ENCODE measurements at places on chromosomes 2 and 18.

- DNase-seq: no peak
These were observed 278.0 kb downstream of the METTL4 start for GRCh38 chr18:2293109-2293839.

- DNase-seq: no peak
These were observed 327.1 kb downstream of the CELF4 start for GRCh38 chr18:37238282-37239108.

GRCh38 chr2:145199042-145199441, 679.1 kb upstream of the ZEB2 start:
- no peak for DNase-seq

- DNase-seq: peak; percentile 95
These were observed at the start of gene MSH2 for GRCh38 chr2:47402805-47403608. Gene MSH2 (plus strand): TSS chr2:47403156. CDS start chr2:47403192, 36 bp downstream.

DNA sequence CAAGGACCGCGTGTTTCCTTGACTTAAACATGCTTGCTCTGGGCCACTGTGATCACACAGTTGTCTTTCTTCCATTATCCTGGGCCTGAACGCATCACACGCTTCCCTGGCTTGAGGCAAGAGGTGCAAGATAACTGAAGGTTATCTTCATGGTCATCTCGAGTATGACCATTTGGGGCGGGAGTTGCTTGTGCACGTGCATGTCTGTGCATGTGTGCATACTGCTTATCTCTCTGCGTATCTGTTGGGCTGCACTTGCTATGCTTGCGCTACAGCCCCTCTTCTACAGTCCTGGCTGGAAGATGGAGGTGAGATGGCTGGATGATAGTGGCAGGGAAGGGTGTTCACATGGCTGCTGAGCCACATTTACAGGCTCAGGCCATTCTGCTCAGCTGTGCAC, 27.2 kb upstream of the EFR3B start:
- DNase-seq: no peak

DNA sequence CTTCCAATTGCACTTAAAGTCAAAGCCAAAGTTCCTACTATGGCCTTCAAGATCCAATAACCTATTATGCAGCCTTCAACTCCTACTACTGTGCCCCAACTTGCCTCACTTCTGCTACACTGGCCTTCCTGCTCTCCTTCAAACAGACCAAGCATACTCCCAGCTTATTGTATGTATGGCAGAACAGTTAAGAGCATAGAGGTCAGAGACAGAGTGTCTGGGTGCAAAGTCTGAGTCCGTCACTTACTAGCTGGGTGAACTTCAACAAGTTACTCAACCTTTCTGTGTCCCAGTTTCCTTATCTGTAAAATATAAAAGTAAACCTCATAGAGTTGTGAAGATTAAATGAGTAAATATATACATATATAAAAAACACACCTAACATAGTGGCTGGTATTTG, 37.2 kb downstream of the YES1 start:
- no peak for DNase-seq

DNA sequence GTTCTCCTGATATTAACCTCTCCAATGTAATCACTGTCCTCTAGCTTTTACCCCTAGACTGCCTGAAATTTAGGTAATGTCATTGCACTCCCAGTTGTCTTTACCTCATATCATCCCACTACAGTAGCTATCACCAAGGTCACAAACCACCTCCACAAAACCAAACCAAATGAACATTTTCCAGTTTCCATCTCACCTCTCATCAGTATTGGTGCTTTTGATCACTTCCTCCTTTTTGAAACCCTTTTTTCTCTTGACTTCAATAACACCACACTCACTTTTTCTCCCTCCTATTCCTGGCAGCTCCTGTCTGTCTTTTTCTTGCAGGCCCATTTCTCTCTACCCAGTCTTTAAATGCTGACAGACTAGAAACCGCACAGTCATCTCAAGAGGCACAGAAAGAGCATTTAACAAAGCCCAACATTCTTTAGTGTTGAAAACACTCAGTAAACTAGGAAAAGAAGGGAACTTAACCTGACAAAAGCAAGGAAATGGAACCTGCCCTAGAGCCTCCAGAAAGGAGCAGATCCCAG, 95.9 kb upstream of the SIX2 start:
- DNase-seq: no peak

DNA sequence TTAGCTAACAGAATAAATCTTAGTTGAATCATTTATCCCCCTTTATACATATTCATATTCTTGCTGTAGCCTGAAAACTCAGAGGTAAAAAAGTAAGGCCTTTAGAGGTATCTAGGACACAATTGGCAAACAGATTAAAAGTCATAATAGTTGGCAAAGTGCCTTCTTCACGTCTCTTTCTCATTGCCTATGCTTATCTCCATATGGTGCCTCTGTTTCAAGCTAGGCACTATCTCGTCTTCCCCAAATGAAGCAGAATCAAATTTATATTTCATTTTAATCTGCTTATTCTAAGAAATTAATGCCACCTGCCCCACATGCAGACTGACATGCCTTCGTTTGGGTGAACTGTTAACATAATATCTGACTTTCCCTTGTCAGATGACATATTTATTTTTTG, 245.4 kb downstream of the CDH2 start:
- no peak for DNase-seq

- no peak for DNase-seq
These were observed 48.9 kb upstream of the PXDN start for GRCh38 chr2:1793001-1793867.

DNA sequence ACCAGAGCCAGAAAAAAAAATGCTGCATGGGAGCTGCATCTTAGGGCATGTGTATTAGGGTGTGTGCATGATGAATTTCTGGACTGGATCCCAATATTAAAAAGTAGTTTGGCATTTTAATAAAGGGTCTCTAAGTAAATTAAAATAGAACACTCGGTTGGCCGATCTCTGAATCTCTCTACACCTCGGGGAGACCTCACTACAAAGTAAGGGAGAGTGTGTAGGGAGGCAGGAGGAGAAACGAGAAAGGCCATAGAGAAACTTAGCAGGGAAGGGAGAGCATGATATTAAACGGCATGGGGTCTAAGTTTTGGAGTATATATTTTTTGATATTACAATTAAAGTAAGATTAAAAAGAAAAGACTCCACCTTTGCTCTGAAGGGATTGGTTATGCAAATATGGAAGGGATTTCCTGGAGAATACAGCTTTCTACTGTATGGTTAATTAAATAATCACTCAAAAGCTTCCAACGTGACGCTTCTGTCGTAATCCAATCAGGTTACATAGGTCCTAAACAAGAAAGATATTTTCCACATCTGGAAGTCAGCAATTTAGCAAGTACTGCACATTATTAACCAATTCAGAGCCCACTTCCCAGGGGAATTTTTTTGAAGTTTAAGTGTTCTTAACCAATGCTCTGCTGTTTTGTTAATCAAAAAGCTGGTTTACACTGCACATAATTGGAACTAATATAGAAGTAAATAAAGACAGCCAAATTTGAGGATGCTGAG, 1.0 kb upstream of the ZEB2 start:
- DNase-seq: no peak

DNA sequence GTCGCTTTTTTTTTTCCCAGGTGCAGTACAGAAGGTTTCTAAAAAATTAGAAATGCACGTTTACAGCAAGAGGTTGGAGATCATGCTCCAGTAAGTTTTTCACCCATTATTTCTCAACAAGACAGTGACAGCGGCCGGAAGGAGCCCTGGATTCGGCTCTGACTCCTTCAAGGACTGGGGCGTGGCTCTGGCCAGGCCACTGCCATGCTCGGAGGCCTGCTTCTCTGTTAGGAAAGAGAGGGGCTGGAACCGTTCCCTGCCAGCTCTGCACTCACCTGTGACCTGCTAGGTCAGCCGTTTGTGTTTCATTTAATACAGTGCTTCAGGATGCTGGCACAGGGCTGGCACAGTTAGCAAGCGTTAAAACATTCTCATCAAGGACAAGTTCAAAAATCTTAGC, 6.7 kb upstream of the IAH1 start:
- no peak for DNase-seq

DNA sequence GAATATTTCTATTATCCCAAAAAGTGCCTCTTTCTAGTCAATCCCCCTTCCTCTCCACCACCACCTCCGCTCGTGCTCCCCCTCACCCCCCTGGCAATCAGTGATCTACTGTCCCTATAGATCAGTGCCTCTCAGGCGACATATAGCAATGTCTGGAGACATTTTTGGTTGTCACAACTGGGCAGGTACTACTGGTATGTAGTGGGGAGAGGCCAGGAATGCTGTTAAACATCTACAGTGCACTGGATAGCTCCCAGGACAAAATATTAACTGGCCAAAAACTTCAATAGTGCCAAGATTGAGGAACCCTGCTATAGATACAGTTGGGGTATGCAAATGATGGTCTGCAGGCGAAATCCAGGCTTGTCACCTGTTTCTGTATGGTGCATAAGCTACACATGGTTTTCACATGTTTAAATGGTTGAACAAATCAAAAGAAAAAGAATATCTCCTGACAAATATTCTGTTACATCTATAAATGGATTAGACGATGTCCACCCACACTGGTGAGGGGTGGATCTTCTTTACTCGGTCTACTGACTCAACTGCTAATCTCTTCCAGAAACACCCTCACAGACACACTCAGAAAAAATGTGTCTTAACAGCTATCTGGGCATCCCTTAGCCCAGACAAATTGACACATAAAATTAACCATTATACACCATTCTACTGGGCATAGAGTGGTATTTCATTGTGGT, 25.5 kb downstream of the DPYSL5 start:
- no peak for DNase-seq

DNA sequence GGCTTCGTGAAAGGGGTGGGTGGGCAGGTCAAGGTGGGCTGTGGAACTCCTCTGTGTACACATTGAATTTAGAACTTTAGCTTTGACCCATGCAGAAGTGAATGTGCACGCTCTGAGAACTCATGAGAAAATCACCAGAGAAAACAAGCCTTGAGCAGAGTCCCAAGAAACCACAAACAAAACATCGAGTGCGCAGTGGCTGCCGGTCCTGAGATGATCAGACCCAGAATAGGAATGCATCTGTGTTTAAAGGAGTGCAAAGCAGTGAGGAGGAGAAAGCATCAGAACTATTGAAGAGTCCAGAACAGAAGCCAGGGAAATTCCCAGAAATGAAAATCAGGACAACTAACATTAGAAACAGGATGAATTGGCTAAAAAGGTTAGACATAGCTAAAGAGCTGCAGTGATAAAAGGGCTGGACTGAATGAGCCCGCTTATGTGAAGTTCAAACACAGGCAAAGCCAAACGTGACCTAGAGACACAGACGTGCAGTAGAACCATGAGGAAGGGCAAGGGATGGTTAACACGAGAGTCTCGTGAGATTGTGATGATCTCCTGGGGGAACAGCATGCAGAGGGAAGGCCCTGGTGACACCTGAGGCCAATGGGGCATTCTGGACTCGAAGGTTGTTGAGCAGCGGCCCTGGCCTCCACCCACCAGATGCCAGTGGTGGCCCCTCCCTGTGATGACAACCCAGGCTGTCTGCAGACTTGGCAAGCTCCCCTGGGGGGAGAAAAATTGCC, 16.4 kb upstream of the TXNL4A start:
- DNase-seq: no peak

DNA sequence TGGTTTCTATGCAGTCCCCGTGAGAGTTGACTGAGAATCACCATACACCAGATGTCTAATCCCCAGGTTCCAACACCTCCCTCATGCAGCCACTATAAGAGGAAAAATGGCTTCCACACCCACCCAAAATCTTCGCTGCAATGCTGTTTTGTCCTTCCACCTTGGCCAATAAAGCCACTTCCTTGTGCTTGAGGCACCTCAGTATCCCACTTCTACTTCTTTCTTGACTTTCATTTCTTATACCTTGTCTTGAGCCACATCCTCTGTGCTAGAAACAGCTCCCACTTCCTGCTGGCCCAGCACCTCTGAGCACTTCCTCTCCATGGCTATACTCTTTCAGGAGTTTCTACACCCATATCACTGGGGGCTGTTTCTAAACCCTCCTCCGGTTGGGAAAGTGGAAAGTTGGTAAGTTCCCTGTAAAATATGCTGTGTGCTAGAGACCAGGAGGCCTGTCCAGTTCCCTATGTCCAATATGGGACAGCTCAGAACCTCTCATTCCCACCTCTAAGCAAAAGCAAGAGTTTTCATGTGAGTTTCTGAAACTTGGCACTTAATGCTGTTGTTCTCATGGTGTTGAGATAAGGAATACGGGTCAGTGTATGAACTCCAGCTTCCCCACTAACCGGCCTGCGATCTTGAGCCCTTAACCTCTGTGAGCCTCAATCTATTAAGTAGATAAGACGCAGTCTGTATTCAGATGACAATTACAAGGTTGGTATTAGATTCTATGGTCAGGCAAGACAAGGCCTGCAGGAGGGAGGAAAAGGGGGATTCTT, 209.1 kb upstream of the ID2 start:
- no peak for DNase-seq

GRCh38 chr18:78994977-78995582, 15.5 kb downstream of the SALL3 start:
- DNase-seq: no peak

DNA sequence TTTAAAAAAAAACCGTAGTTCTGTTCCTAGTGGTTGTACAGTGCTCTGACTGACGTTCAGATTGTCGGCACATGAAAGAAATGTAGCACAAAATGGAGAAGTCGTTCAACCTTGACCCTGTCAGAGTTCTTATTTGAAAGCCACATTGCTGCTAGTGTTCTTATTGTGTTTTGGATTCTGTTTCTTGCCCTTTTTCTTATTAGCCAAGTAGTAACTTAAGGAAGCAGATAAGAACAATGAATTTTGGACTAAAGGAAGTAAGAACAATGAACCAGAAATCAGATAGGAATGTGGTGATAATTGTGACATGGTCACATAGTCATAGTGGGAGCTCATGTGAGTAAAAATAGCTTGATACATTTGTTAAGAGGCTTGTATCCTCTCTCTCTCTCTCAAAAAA, 45.9 kb downstream of the RPIA start:
- no peak for DNase-seq

DNA sequence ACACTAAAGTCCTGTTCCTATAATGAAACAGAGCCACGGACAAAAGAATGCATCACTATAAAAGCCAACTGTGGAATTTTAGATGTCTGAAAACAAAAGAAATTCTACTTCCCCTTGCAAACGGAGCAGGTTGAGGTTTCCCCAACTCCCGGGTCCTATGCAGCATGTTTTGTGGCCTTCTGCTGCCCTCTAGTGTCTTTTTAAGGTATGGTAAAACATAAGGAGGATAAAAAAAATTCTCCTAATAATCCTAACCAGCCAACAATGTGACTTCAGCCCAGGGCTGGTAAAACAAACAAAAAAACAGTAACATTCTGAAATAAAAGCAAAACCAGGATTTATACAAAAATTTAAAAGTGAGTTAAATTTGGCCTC, 539.5 kb downstream of the NRXN1 start:
- DNase-seq: no peak

- DNase-seq: no peak
These were observed 99.4 kb upstream of the PPP1CB start for GRCh38 chr2:28652217-28652616.

- no peak for DNase-seq
These were observed 39.2 kb downstream of the CRIM1 start for GRCh38 chr2:36394804-36395203.

All from activated naive CD4-positive, alpha-beta T cell treated with anti-CD3 and anti-CD28 coated beads, Interleukin-2, amount 50 U/mL, for 72 hours (primary cell).